ENCODE measurements at places on chromosomes 6 and 20.

GRCh38 chr6:135254471-135254870 lies 73.4 kb downstream of the MYB start:
- DNase-seq, result no peak

GRCh38 chr20:38198238-38198861 lies 33.3 kb upstream of the TGM2 start:
- no peak for DNase-seq

GRCh38 chr6:89045576-89045975 lies 35.0 kb upstream of the PNRC1 start:
- no peak for DNase-seq

DNA sequence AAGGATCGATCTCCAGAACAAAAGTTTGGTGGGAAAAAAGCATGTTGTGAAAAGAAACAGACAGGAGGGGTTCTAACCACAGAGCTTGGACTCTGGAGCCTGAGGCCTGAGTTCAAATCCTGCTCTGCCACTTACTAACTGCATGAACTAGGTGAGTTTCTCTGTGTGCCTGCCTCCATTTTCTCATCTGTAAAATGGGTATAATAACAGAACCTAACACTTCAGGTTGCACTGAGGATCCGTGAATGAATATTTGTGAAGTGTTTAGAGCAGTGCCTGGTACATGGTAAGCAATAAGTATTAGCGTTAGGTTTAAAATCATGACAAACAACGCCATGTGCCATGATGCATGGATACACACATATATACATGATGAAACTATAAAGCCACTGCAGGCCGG lies 36.6 kb downstream of the TTLL9 start:
- DNase-seq, result no peak

GRCh38 chr6:117265410-117266256 lies at the start of gene VGLL2:
VGLL2 (plus strand) TSS chr6:117265558; CDS start chr6:117265764, 206 bp downstream.
- DNase-seq, result no peak

DNA sequence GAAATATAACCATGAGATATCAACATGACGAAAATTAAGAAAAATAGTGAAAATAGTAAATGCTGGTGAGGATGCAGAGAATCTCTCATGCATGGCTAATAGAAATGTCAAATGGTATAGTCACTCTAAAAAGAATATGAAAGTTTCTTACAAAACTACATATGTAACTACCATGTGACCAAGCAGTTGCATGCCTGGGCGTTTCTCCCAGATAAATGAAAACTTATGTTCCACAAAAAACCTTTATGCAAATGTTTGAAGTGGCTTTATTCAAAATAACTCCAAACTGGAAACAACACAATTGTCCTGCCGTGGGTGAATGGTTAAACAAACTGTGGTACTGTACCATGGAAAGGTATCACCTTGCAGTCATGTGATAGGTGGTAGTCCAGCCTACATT lies 112.4 kb downstream of the HDGFL1 start:
- no peak for DNase-seq

GRCh38 chr20:20702330-20703245 lies 9.9 kb downstream of the RALGAPA2 start:
- no peak for DNase-seq

GRCh38 chr6:35311390-35312075 lies 13.9 kb downstream of the DEF6 start:
- DNase-seq, result peak; percentile 27

GRCh38 chr6:63437058-63437457 lies 117.3 kb upstream of the LGSN start:
- DNase-seq, result no peak

DNA sequence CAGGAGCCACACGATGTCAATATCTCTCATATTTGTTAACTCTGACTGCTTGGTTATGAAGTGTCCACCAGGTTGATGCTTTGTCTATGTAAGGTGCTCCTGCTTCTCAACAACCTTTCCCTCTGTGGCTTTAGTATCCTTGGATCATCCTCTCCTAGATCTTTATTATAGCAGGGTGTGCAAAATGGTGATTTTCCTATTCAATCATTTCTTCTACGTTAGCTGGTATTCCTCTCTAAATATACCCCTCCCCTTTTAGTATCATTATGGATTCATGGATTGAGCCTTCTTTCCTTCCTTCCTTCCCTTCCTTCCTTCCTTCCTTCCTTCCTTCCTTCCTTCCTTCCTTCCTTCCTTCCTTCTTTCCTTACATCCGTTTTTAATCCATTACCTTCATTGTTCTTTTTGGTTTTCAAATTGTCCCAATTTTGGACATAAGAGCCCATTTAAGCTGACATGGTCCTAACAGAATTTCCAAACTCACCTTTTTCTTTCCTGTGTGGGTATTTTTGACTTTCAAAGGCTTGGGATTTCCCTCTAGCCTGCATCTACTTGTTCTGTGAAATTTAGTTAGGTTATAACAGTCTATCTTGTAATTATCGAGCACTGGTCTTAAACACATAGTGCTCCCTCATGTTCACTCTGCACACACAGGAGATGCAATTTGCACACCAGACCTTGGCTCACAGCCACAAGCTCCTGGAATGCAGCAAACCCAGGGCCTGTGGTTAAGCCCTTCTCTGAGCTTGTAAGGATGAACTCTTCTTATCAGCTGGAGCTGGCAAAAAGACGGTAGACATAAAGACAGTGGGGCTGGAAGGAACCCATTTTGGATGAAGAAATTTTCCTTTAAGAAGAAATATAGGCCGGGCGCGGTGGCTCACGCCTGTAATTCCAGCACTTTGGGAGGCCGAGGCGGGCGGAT lies 109.9 kb downstream of the SLC24A3 start:
- no peak for DNase-seq

DNA sequence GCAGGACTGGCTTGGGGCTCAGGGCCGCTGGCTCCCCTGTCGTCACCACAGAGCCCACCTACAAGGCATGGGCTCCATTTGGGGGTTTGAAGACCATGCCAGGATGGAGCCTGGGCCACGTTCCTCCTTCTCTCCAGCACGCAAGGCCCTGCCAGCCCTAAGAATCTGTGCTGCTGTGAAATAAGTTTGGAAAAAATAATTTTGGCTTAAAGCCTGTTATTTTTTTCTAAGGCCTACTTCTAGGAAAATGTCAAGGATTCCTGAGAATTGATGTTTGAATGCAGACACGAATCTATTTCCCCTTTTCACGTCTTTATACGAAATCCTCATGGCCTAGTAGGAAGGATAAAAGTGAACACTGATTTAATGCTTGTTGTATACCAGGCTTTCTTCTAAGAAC lies 107.5 kb downstream of the LRFN2 start:
- DNase-seq, result no peak

- no peak for DNase-seq
These were observed 9.8 kb upstream of the GRM4 start for GRCh38 chr6:34155471-34156300.

GRCh38 chr6:46221222-46221793 lies 50.5 kb upstream of the ENPP5 start:
- DNase-seq, result no peak

GRCh38 chr6:166586424-166587156 lies at the start of gene RAMACL:
RAMACL (minus strand) TSS chr6:166586678; CDS start chr6:166586477, 201 bp downstream.
- peak; percentile 9 for DNase-seq

- DNase-seq, result no peak
These were observed 2.0 kb downstream of the MAN1A1 start for GRCh38 chr6:119347466-119348095.

DNA sequence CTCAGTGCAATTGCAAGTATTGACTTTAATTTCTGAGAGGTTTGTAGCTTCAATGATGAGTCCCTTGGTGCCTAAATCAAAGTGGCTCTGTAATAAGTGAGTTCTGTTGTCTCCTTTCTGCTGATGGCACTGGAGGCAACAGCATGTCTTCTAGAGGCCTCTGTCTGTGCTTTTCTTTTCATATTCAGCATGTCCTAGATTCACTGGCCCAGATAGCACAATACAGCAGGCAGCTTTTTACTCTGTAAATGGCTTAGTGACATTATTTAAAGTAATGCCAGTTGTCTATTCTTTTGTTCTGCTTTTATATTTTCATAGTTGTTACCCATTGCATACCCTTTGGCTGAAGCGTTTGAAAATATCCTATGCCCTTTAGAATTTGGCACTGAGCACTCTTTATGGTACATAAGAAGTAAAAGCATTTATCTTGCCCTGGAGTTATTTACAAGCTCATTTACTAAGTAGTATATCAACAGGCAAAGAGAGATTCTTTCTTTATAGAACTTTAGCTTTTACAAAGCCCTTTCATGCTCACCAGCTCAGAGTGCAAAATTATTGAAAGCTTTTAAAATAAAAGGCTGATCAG lies 271.5 kb upstream of the KCNQ5 start:
- no peak for DNase-seq

DNA sequence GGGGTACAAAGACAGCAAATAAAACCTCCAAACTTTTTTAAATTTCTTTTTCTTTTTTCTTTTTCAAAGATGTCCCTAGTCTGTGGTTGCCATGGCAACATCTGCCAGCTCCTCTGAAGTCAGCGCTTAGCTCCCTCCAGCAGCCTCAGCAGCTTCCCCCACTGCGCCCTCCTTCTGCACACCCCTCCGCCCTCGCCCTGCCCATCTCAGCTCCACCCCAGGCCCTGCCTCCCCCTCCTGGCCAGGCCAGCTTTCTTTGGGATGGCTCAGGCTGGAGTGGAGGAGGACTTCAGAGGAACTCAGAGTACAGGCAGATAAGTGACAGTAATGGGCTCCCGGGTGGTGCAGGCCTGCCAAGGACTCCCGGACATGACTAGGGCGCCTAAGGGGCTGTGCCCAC lies 104.6 kb downstream of the LRFN2 start:
- no peak for DNase-seq

DNA sequence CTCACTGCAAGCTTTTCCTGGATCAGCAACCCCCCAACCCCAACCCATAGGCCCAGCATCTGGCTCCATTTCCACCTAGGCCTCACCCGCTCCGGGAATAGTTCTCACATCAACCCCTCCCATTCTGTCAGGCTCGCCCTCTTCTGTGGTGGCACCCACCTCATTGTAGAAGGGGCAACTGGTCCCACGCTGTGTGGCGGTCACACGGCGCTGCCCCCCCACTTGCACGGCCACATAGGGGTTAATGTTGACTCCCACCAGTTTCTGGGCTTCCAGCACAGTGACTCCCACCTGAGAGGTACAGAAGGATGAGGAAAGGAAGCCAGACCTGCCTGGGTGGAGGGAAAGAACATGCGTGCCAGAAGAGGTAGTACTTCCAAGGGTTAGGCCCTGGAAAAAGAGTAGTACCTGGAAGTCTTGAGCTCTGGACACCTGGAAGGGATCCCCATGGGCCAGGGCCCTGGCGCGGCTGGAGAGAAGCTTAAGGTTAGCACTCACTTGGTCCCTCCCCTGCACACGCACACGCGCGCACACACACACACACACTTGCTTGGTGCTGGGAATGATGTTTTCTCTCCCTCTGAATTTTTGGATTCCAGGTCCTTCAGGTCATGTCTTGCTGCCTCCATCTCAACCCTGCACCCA lies 12.7 kb upstream of the SPAG4 start:
- no peak for DNase-seq

GRCh38 chr6:92757925-92758324 lies 661.4 kb downstream of the EPHA7 start:
- DNase-seq, result no peak

GRCh38 chr6:26436018-26436417 lies 4.3 kb upstream of the BTN3A3 start:
- DNase-seq, result no peak

DNA sequence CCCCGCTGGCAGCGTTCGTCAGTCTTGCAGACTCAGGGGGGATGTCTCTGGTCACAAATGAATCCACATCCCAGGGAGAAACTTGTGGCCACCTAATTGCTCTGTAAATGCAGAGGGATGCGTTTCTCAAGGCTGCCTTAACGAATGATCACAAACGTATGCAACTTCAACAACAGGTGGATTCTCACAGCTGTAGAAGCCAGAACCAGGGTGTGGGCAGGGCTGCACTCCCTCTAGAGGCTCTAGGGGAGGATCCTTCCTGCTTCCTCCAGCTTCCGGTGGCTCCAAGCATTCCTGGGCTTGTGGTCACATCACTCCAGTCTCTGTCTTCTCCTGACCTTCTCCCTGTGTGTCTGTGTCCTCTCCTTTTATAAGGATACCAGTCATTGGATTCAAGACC lies 3.3 kb upstream of the TAF4 start:
- DNase-seq, result no peak

DNA sequence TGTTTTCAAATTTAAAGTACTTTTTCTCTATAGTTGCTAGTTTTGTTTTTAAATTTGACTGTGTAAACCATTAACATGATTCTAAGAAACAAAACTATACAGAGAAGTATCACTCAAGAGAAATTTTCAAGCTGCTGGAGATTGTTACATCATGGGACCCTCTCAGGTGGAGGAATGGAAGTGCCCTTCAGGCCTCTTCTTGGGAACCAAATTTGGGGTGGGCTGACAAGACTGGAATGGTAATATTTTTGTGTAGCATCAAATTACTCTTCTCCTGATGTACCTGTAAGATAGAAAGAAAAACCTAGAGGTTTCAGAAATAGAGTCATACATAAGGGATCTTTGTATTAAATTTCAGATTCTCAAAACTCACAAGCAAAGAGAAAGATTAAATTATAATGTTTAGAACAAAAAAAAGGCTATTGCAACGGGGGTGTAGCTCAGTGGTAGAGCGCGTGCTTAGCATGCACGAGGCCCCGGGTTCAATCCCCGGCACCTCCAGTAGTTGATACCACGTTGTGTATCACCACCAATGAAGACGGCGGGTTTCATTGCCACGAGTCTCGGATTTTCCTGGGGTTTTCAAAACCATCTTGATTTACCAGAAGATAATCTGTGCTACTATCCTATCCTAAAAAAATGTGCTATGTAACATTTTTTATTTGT lies 193.7 kb downstream of the GPX5 start:
- peak; percentile 36 for DNase-seq

DNA sequence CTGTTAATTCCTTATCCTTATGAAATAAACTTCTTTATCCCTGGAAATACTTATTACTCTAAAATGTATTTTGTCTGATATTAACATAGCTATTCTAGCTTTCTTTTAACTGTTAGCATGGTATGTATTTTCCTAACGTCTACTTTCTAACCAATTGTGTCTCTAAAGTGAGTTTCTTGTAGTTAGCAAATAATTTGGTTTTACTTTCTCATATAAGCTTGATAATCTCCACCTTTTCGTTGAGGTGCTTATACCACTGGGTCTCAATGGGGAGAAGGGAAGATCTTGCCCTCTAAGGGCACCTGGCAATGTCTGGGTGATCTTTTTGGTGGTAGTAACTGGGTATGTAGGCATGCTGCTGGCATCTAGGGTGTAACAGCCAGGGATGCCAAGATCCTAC lies 25.7 kb downstream of the ZNF334 start:
- DNase-seq, result no peak

GRCh38 chr6:49300911-49301310 lies 162.1 kb downstream of the MMUT start:
- no peak for DNase-seq

- no peak for DNase-seq
These were observed 23.8 kb downstream of the CYB5R4 start for GRCh38 chr6:83883240-83883639.
